Breast epithelium (tissue), 4 donors: ENCODE measurements at places on chromosomes 5 and 9.

DNA sequence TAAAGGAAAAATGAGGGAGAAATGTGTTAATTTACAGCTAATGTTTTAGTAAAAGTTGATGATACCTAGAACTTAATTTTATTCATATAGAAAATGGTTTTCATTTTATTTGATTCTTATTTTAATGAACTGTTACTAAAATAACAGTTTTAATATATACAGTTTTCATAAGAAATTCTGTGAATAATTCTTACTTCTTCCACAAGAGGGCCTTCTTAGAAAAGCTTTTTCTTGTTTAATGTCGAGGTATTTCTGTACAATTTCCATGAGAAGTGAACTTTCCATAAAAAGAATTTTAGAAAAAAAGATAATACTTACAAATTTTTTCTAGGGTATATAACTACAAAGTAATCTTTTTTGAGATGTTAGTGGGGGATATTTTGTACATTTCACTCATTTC, 73.9 kb downstream of the KLF9 start:
- DNase-seq, result no peak

GRCh38 chr5:10699281-10699874, 61.7 kb downstream of the DAP start:
- DNase-seq, result no peak

- no peak for DNase-seq
Measured at GRCh38 chr9:4080921-4081895, 218.7 kb downstream of the GLIS3 start.

- no peak for DNase-seq
Measured at GRCh38 chr5:20572614-20573013, 584.6 kb upstream of the CDH18 start.

DNA sequence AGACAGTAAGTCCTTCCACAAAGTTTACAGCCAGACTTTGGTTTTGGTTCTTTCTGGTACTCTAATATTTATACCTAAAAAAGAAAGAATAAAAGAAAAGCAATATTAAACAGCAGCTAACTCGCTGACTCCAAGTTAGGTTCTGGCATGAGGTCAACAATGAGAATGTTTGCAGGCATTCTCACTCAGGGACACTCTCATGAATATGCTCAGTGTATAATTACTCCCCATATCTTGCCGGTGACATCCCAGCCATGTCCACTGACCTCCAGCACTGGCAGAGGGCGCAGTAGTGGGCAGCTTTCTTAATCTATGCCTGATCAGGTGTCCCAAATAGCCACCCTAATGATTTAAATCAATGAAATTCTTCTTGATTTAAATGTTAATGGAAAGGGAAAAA, 151.5 kb downstream of the BNC2 start:
- DNase-seq, result no peak

- no peak for DNase-seq
Measured at GRCh38 chr9:127589955-127590370, 22.1 kb upstream of the STXBP1 start.
